ENCODE measurements at places on chromosomes 6 and 20.

DNA sequence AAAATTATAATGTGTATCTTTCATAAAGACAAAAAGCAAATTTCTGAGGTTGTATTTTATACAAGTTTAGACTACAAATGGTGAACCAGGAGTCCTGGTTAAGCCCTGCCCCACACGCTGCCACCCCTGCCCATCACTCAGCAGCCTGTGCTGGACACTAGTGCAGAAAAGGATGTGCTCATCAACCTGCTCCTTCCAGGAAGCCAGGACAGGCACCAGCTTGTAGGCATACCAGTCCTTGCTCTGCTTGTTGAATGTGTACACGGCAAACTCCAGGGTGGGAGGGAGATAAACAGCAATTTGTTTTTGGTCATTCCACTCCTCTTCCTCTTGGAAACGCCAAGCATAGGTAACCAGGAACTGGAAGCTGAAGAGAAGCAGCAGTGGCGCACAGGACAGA lies 18.1 kb downstream of the CST9L start:
- DNase-seq = no peak

DNA sequence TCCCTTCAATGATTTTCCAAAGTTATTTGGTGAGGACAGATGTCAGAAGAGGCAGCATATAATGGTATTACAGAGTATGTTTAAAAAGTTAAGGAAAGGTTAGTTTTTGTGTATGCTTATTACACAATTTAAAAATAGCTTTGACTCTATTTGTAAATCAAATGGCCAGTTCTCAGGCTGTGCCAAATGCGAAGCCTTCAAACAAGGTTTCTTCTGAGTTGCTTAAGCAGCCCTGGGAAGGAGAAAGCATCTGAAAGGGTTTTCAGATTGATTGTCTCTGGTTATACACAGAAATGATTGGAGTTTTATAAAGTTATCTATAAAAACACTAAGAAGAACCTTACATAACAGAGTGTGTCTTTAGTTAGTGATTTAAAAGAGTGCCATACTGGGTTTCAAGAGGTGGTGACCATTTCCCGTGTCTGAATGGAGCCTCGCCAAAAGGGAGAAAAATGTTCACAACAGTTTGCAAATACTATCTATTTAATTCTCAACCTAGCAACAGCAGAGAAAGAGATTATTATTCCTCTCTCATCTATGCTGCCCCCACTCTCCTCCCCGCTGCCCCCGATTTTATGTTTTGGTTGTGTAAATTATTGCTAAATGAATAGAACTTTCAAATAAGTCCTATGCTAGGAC lies 16.7 kb downstream of the CD109 start:
- no peak for DNase-seq

DNA sequence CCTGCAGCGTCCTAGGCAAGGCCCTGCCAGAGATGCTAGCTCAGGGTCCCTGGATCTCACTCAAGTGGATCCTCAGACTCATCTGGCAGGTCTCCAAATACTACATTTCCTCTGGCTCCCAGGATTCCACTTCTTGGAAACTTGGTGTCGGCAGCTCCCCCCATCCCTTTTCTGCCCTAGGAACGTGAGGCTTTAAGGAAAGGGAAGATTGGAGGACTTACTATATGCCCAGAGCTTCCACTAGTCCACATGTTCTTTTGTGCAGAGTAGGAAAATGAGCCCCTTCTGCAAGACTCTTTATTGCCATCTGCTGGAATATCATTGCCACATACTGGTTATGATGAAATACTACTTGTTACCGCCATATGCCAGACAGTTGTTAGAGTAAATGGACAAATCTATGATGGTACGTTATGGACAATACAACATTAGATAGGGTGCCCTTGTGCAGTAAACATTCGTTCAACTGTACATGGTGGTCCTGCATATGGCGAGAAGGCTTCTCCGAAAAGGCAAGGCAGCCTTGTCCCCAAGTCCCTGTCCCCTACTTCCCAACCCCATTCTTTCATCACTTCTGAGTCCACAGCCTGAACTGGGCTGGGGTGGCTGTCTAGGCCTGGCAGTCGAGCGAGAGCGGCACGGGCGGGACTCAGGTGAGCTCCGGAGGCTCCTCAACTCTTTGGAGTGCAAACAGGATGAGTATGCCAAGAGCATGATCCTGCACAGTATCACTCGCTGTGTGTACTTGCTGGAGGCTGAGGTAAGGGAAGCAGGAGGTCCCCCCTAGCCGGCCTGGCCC lies 780 bp downstream of the ARMC12 start:
- no peak for DNase-seq

DNA sequence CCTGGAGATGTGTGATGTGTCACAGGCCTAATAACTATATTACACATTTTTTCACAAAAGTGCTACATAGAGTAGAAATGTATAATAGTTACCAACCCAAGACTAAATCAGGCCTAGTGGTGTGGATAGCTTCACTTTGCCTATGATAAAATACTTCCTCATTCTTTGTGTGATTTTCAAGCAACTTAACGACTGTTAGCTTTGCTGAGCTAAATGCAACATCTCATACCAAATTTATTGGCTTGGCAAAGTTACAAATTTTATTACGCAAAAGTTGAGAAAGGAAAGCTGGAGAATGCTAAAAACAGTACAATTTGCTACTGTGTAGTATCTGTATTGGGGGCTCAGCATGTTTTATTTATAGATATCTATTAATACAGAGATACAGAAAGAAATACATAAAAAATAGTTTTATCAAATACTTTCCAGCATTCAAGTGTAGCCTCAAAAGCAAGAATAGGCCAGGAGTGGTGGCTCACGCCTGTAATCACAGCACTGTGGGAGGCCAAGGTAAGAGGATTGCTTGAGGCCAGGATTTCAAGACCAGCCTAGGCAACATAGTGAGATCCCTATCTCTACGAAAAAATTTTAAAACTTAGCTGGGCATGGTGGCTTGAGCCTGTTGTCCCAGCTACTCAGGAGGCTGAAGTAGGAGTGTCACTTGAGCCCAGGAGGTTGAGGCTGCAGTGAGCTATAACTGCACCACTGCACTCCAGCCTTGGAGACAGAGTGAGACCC lies 3.6 kb upstream of the EDN1 start:
- DNase-seq = no peak

DNA sequence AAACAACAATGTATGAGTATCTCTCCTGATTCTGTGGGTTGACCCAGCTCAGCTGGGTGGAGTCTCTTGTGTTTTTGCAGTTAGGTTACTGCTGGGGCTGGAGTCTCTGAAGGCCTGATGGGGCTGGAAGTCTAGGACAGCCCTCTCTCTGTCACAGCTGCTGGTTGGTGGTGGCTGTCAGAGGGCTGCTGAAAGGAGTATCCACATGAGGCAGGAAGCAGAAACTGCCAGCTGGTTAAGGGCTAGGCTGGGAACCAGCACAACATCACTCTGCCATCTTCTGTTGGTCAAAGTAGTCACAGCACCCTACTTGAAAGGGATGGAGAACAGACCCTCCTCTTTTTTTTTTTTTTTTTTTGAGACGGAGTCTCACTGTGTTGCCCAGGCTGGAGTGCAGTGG lies 10.0 kb upstream of the PACSIN1 start:
- no peak for DNase-seq

DNA sequence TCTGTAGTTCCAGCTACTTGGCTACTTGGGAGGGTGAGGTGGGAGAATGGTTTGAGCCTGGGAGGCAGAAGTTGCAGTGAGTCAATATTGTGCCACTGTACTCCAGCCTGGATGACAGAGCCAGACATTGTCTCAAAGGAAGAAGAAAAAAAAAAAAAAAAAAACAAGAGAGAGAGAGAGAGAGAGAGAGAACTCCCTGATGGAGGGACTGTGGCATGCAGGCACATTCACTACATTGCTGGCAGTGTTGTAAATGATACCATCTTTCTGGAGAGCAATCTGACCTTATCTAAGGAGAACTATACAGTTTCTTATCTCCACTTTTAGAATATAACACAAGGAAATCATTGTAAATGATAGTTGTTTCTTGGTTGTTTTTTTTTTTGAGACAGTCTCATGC lies 85.1 kb downstream of the MDN1 start:
- DNase-seq = no peak

DNA sequence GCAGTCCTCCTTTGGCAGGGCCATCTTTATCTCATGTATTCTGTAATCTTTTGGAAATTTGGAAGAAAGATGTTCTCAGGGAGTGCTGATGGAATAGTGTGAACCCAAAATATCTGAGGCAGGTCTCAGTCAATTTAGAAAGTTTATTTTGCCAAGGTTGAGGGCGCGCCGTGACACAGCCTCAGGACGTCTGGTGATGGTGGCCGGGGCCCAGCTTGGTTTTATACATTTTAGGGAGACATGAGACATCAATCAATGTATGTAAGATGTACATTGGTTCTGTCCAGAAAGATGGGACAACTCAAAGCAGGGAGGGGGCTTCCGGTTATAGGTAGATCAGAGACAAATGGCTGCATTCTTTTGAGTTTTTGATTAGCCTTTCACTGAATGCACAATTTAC lies 89.8 kb downstream of the ERMARD start:
- DNase-seq = no peak

DNA sequence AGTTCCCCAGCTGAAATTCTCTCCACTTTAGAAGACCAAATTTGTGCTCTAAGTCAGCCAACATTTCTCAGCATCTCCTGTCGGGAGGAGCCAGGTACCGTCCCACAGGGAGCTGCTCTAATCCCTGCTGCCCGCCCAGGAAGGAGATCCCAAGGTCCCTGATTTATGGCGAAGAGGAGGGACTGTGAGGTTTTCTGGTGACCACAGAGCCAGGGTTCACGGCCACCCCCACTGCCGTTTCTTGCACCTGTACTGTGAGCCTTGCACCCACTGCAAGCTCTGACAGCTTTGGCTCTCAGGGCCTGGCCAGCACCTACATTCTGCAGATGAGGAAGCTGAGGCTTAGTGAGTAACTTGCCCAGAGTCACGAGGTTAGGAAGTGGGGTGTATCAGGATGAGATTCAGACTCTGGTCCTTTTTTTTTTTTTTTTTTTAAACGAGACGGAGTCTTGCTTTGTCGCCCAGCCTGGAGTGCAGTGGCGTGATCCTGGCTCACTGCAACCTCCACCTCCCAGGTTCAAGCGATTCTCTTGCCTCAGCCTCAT lies 34.9 kb downstream of the FOXC1 start:
- no peak for DNase-seq

DNA sequence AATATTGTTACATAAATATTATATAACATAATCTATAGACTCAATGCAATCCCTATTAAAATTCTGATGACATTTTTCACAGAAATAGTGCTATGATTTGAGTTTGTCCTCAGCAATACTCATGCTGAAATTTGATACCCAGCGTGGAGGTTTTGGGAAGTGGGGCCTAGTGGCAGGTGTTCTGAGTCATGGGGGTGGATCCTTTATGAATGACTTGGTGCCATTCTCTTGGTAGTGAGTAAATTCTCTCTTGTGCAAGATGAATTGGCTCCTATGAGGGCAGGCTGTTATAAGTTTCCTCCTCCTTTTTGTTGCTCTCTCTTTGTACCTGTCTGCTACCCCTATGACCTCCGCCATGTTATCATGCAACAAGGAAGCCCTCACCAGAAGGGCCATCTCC lies 65.8 kb downstream of the SHPRH start:
- no peak for DNase-seq

DNA sequence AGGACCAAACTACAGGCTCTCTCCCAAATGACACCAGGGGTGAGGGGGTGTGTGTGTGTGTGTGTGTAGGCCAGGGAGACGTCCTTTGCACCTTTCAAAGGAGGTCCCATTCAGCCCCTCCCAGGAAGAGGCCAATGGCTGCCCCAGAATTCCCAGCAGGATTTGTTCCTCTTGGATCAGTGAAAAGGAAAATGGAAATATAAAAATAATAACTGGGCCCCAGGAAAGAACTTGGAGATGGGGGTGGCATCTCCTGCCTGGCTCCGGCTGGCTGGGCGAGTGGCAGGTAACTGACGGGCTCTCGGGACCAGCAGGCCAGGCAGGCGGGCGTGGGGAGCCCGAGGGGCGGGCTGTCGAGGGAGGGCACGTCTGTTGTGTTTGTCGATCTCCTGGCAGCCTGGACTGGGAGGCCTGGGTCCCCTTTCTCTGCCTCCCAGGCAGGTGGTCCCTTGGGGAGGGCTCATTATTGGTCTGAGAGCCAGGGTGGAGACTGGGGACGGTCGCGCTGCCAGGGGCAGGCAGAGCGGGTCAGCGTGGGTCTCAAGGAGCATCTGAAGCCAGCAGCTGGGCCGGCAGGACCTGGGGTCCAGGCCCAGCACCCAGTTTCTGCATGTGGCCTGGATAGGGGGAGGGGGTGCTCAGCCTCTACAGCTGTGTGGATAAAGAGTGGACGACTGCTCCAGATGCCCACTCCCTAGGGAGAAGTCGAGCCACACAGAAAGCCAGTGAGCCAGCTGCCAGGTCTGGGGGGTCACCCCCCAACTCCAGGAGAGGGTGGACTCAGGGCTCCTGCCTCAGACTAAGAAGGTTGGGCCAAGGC lies 3.1 kb downstream of the NOL4L start:
- no peak for DNase-seq

- DNase-seq = no peak
Measured at GRCh38 chr6:148693882-148694484, 52.8 kb upstream of the UST start.

DNA sequence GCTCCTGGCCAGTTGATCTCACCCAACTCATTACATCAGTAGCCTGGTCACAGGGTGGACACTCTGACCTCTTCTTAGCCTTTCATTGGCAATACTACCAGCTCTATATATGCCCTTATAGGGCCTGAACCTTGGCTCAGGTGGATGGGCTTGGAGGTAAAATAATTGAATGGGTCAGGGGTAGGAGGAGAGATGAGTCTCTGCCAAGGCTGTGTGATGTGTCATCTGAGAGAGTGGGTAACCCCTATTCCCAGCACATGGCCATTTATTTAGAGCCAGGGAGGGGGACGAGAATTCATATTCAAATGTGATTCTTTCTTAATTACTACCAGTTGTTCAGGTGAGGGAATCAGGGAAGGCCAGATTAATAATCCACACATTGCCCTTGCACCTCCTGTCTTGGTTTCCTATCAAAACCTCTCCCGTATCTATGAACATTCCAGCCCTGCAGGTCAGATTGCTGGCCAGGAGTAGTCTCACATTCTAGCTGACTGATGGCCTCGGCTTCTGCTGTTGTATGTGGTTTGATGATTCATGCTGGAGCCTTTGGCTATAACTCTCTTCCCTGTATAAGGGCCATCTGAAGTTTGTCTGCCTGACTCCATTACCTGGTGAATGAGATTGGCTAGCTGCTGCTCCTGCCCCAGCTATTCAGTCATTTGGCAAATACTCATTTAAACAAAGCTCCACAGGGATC lies 13.4 kb downstream of the C20orf173 start:
- no peak for DNase-seq
